ENCODE measurements at places on chromosomes 16 and 17.

- DNase-seq: no peak
These were observed 61.4 kb downstream of the COG7 start for GRCh38 chr16:23391381-23392222.

DNA sequence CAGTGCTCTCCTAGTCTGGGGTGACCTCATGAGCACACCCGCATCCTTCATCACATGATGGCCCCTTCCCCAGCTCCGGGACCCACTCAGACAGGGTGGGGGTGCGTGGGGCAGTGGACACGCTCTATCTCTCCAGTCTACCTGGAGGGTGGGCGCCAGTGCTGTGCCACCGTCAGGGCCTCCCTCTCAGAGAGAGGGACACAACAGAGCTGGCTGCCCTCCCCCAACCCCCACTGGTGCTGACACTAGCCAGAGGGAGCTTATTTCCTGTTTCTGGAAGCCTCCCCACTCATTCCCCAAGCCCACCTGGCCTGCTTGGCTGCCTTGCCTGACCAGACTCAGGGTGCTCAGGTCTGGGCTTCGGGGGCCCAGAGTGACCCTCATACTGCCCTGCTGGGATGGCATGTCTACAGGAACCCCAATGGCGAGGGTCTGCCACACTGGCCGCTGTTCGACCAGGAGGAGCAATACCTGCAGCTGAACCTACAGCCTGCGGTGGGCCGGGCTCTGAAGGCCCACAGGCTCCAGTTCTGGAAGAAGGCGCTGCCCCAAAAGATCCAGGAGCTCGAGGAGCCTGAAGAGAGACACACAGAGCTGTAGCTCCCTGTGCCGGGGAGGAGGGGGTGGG lies 8.2 kb downstream of the CES2 start:
- no peak for DNase-seq

- DNase-seq: no peak
These were observed 81.4 kb downstream of the GRIN2A start for GRCh38 chr16:10100829-10101228.

GRCh38 chr16:65704866-65705265 lies 583.0 kb upstream of the CDH11 start:
- no peak for DNase-seq

DNA sequence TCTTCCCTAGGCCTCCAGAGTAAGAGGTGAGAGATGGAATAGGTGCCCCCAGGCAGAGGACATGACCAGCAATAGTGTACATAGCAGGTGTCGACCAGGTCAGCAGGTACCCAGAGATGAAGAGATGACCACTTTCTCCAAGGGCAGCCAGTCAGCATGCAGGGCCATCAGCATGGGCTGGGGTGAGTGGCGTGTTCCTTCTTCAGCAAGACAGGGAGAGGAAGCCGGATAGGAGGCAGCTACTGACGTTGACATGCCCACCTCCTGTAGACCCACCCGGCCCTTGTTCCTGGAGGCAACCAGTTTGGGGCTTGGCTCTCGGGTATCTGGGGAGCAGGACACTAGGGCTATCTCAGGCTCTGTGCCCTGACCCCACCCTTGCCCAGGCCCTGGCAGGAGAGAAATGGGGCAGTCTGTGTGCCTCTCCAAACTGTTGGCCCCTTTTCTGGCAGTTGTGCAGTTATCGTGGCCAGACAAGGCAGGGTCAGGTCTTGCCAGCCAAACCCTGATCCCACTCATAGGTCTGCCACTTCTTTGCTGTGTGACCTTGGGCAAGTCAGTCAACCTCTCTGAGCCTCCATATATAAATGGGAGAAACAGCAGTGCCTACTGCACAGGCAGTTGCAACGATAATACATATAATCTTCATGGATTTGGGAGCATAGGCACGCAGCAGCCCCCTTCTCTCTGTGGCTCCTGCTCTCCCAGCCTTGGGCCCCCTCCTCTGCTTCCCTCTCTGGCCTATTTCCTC lies 1.4 kb upstream of the NDRG4 start:
- DNase-seq: no peak

GRCh38 chr17:48074322-48075081 lies 26.3 kb downstream of the NFE2L1 start:
- peak; percentile 62 for DNase-seq

- DNase-seq: peak; percentile 36
These were observed 715 bp downstream of the TLCD3A start for GRCh38 chr17:732902-733720.

DNA sequence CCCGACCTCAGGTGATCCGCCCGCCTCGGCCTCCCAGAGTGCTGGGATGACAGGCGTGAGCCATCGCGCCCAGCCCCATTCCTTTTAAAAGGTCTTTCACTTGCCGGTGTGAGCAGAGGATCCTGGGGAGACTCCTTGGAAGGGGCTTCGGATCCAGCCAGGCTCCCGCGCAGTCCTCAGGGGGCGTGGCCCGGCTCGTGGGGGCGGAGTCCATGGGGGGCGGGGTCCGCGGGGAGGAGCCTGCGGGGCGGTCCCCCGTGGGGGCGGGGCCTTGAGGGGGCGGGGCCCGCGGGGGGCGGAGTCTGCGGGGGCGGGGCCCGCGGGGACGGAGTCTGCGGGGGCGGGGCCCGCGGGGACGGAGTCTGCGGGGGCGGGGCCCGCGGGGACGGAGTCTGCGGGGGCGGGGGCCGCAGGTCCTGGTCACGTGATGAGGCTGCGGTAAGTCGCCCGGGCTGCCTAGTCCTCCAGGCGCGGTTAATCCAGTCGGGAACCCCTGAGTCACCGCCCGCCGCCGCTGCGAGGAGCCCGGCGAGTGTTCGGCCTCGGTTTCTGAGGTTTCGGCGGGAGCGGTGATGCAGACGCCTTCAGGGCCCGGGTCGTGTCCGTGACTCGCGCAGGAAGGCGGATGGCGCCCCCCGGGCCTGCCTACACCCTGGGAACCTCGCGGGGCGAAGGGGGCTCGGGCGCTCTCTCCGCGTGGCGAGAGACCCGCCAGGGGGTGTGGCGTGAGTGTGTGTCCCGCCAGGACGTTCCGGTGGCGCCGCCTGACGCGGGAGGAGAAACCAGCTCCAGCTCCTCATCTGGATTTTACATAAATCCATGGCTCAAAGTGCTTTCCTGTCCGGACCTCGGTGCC lies 23.6 kb upstream of the ABR start:
- peak; percentile 63 for DNase-seq

DNA sequence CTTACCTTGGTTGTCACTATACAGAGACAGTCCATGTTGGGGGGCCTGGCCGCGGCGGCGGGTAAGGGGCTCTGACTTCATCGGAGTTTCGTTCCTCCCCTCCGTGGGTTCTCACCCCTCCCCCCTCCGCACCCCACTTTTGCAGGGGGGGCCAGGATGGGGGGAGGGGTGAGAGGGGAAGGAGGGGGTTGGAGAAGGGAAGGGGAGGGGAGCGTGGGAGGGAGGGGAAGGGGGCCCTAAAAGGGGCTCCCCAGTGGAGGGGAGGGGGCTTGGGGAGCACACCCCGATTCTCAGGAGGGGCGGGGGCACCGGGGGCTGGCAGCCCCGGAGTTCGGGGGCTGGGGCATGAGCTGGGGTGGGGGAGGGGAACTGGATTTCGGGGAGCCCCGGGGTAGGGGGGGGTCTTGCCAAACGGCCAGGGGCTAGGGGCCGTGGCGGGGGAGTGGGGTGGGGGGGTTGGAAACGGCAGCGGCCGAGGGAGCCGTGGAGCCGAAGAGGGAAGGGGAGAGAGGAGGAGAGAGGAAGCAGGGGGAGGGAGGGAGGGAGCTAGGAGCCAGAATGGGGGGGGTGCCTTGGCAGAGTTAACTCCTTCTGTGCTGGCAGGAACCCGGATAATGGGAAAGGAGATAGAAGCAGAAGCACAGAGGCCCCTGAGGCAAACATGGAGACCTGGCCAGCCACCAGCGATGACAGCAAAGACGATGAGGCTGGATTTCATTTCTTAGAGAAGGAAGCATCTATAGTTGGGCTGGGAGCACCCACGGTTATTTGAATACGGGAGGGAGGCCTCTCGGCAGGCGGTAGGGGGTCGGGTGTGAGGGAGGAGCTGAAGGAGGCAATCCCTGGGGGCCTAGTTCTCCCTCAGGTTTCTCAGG lies 2.3 kb downstream of the DLG4 start:
- peak; percentile 60 for DNase-seq

DNA sequence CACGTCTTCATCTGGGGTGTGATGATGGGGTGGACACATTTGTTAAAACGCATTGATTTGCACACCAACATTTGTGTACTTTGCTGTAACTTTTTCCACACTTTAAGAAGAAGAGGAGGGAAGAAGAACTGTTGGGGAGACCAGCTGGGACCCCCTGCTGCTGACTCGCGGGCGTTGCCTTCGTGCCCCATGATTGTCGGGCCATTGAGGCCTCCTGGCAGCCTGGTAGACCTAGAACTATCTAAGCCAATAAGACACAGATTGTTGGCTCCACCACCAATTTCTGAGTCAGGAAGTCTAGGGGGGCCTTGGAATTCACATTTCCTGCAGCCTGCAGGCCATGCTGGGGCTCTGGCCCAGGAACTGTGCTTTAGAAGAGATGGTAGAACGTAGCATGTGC lies 105.5 kb downstream of the TNFRSF13B start:
- no peak for DNase-seq

DNA sequence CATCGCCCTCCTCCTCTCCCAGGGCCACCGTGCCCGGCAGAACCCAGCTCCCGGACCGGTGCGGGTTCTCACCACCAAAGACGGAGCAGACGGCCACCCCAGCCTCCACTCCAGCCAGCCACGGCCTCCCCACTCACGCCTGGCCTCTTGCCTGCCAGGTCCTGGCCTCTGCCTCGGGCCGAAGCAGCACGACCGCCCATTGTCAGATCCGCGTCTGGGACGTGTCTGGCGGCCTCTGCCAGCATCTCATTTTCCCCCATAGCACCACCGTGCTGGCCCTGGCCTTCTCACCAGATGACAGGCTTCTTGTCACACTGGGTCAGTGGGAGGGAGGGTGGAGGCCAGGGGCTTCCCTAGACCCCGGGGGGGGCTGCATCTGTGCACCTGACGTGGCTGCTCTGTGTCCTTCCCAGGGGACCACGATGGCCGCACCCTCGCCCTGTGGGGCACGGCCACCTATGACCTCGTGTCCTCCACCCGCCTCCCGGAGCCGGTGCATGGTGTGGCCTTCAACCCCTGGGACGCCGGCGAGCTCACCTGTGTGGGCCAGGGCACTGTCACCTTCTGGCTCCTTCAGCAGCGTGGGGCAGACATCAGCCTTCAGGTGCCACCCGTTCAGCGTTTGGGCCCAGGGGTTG lies 6.6 kb upstream of the RHOT2 start:
- no peak for DNase-seq

DNA sequence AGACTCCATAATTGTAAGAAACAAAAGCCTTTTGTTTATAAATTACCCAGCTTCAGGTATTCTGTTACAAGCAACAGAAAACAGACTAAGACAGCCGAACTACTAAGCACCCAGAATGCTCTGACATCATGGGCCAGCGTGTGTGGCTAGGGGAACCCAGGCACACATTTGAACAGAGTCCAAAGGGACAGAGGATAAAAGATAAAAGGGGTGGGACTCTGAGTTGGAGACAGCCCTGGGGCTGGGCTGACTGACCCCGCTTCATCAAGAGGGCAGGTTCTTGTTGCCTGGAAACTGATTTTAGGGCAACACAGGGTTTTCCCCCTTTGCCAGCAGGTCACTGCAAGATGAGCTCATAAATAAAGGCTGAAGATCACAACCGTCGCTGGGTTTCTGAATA lies 30.5 kb upstream of the ZNF287 start:
- no peak for DNase-seq

DNA sequence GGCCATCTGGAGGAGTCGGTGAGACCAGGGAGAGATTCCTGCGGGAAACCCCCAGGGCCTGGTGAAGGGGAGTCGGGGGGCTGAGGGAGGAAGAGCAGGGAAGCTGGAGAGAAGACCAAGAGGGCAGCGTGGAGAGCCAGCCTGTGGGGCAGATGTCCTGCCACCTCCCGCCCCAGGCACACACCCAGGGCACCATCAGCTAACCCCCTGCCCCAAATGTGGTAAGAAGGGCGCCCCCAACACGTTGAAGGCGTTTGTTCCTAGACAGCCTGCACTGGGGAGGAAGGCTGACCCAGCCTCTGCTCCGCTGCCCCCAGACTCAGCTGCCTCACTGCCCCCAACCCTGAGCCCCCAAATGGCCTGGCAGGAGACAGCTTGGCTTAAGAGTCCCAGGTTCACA lies 1.3 kb downstream of the BAIAP3 start:
- DNase-seq: no peak

DNA sequence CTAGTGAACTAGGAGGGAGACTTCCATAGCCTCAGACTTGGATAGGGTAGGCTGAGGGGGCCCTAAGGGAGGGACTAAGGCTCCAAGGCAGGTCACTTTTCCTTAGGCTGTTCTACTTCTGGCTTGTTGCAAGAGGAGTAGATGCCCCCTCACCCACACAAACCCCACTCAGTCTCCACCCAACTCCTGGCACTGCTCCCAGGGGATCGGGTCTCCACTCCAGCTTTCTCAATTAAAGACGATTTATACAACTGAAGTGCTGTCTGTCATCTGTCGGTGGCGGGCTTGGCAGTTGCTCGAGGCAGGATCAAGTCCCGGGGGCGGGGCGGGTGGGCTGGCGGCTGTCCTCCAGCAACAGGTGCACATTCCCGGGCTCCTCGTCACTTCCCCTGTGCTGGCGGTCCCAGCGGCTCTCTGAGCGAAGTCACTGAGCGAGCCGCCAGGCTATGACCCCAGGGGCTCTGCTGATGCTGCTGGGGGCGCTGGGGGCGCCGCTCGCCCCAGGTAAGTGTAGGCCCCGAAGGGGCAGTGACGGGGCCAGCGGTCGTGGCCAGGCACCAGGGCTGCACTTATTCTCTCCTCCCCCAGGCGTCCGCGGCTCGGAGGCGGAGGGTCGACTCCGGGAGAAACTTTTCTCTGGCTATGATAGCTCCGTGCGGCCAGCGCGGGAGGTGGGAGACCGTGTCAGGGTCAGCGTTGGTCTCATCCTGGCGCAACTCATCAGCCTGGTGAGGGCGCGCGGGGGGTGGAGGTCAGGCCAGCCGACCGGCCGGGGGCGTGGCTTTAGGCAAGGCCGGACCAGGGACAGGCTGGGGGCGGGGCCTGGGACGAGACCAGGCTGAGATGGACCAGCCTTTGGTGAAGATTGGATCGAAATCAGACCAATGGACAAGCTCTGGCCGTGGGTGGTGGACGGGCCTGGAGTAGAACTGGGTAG lies at the start of gene CHRNB1:
TSS of gene CHRNB1 (plus strand) at position 380 of the 937 bp plus-strand sequence. CDS start at position 447, 67 bp downstream.
- DNase-seq: peak; percentile 88

- no peak for DNase-seq
These were observed 378.9 kb downstream of the WWOX start for GRCh38 chr16:78478267-78478861.

DNA sequence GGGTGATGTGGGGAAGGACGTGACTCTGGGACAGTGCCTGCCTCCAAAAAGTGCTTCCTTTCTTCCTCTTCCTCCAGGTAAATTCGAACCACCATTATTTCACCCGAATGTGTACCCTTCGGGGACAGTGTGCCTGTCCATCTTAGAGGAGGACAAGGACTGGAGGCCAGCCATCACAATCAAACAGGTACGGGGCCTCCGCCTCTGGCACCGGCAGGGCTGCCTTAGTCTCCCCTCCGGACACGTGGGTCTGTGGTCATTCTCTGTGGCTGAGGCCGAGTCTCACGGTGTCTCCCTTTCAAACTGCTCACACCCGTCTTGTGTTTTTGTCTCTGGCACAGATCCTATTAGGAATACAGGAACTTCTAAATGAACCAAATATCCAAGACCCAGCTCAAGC lies 10.7 kb downstream of the UBE2I start:
- DNase-seq: no peak

GRCh38 chr16:59586331-59586730 lies 852.2 kb upstream of the GOT2 start:
- no peak for DNase-seq
